ENCODE measurements at places on chromosomes 13 and 19. TPM values are rescaled to one million over a fixed set of nuclear protein-coding genes. Genes with fewer than 3 reads are reported as not detected.

The CCL25 gene
- not detected for total RNA-seq

The KIR2DL1 gene
- total RNA-seq, result not detected

DNA sequence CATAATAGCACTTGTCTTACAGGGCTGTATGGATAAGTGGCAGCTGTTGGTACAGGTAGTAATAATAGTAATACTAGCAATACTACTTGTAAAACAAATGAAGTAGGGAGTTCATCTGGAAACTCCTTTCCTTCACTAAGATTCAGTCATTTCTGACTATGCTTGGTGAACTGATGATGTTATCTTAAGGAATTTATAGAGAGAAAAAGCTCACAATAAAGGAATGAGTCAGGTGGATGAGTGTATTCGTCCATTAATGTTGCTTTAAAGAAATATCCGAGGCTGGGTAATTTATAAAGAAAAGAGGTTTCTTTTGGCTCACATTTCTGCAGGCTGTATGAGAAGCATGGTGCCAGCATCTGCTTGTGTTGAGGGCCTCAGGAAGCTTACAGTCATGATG lies 477.3 kb downstream of the KLF12 start:
- peak; percentile 58 for ATAC-seq

DNA sequence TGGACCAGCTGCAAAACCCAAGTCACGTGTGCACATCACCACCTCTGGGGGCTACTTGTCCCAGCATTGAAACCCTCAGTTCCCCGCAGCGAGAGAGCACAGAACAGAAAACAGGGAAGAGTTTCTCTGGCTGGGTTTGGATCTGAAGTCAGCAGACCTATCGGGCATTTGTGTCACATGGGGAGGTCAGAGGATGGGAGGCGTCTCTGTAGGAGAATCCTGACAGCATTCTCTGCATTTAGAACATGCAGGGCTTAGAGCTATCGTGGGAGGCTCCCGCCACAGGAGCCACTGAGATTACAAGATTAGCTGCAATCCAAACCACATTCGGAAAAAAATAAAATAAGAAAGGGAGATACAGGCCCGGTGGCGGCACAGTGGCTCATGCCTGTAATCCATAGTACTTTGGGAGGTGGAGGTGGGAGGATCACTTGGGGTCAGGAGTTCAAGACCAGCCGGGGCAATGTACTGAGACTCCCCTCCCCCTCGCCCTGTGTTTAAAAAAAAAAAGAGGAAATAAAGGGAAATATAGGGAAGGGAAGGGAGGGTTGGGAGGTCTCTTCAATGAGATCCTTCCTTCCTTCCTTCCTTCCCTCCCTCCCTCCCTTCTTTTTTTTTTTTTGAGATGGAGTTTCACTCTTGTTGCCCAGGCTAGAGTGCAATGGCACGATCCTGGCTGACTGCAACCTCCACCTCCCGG lies 2.9 kb upstream of the TLE6 start:
- no peak for ATAC-seq

DNA sequence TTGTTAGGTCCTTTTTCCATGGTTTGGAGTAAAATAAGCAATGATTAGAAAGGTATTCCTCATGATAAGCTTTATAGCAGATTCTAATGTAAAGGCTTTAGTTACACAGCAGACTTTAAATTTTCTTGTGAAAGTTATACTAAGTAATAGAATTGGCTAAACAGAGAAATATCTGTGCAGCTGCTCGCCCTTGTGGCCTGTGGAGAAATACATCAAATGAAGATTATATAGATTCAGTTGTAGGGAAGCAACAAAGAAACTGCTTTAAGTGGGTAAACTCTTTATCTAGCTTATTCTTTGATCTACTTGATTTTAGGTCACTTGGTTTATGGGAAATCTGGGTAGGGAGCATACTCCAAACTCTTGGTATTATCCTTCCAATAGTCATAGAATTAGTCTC lies 1269.7 kb upstream of the SPRY2 start:
- no peak for ATAC-seq

- peak; percentile 38 for ATAC-seq
Observed at GRCh38 chr13:101875717-101876393, 423.4 kb downstream of the ITGBL1 start.

The GARRE1 gene
- 10.2 TPM for total RNA-seq

DNA sequence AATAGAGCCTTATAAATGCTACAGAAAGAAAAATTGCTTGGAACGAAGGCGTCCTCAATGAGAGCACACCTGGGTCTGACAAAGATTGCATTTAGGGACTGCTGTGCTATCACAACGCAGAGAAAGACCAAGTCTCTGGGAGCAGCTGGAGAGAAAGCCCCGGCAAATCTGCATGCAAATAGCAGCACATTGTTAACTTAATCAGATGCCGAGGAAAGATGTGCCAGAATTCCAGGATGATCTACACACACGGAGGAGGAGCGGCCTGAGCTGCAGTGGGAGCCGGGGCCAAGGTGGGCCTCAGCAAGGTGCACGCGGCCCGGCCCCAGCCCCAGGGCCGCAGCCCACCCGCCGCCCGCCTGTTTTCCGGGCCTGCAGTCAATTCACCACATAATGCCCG lies 1.4 kb downstream of the ZNF536 start:
- ATAC-seq, result no peak

DNA sequence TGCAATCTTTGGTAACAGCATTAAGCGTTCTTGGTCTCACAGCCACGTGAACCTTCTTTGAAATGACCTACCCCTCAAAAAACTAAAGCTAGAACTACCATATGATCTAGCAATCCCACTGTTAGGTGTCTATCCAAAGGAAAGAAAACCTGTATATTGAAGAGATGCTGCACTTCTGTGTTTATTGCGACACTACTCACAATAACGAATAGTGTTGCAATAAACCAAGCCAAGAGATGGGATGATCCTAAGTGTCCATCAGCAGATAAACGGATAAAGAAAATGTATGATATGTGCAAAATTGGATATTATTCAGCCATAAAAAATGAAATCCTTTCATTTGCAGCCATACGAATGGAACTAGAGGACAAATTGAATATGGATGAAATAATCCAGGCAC lies 637.9 kb downstream of the EFNB2 start:
- no peak for ATAC-seq

The NCAN gene
- total RNA-seq, result not detected

DNA sequence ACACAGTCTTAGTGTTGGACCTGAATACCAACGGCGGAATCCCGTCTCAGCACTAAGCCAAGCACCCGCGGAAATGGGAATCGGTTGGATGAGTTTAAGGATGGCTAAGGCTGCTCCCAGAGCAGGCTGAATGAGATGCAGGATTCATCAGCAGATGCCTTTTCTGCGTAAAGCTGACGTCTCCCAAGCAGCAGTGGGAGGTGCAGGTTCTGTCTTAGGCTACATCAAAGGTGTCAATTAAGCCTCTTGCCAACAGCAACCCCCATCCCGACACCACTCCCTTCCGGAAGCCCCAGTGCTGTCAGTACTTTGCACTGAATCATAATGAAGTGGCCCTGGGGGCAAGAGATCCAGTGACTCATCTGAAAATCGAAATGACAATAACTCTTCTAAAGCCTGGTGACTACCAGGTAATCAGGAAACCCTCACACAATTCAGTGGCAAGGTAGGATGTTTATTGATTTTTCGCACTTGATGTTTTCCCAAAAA lies 275.6 kb downstream of the DCLK1 start:
- peak; percentile 81 for ATAC-seq

The SIGLEC8 gene
- total RNA-seq, result not detected

GRCh38 chr19:28235606-28236125 lies 977.3 kb downstream of the UQCRFS1 start:
- no peak for ATAC-seq

The PDE4A gene
- 0.92 TPM for total RNA-seq

DNA sequence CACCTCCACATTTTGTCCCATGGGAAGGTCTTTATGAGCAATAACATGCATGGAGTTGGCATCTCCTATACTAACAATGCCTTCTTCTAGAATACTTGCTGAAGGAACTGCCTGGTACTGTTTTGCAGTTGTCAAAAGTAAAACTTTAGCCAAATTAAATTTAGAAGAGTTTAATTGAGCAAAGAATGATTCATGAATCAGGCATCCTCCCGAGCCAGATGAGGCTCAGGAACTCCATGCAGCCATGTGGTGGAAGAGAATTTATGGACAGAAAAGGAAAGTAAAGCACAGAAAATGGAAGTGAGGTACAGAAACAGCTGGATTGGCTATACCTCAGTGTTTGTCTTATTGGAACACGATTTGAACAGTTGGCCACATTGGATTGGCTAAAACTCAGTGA lies 1081.9 kb downstream of the SLITRK1 start:
- no peak for ATAC-seq

DNA sequence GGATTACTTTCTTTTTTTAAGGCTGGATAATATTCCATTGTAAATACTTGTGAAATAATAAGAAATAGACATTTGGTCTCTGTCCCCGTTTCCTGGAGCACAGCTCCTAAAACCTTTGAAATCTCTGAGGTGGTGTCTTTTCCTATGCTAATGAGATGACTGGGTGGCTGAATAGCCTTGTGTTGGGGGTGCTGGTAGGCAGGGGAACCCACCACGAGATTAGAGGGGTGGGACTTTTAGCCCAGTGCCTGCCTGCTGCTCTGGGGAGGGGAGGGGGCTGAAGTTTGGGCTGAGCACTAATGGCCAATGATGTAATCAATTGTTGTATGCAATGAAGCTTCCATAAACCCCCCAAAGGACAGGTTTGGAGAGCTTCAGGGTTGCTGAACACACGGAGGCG lies 175.7 kb downstream of the FGF9 start:
- no peak for ATAC-seq

The ZNF677 gene
- total RNA-seq, result 2.2 TPM

- ATAC-seq, result no peak
Observed at GRCh38 chr19:56098731-56099568, 22.1 kb downstream of the ZNF787 start.

The TNFSF13B gene
- total RNA-seq, result 2.0 TPM

DNA sequence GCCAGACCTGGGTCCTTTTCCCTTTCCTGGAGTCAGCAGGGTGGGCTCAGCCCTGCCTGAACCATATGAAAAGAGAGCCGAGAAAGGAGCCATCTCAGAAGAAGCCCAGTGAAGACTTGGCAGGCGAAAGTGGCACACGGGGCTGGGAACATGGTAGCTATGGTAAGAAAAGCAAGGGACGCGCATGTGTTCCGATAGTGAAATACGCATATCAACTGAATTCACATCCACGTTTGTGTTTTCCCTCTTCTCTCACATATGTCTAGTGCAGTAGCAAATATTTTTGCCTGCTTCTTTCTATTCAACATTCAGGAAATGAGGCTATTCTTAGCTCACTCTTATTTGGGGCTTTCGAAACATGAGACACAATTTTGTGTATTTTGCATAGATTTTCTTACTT lies 54.1 kb upstream of the PEG3 start:
- no peak for ATAC-seq

DNA sequence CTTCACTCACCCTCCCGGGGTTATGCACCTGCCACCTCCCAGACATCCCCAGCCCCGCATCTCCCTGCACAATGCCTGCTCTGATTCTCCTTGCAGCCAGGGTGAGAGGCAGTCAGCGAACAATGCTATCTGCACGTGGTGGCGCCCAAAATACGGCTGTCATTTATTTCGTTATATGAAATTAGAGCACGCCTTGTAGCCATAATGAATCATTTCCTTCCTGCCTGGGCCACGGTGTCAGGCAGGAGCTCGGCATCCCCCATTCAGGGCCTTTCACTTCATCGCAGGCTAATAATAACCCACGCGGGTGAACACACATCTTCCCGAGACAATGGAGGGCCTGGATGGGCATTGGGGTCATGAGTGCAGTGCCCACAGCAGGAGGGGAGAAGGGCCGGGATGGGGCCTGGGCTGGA lies 143.8 kb upstream of the ZNF507 start:
- no peak for ATAC-seq

DNA sequence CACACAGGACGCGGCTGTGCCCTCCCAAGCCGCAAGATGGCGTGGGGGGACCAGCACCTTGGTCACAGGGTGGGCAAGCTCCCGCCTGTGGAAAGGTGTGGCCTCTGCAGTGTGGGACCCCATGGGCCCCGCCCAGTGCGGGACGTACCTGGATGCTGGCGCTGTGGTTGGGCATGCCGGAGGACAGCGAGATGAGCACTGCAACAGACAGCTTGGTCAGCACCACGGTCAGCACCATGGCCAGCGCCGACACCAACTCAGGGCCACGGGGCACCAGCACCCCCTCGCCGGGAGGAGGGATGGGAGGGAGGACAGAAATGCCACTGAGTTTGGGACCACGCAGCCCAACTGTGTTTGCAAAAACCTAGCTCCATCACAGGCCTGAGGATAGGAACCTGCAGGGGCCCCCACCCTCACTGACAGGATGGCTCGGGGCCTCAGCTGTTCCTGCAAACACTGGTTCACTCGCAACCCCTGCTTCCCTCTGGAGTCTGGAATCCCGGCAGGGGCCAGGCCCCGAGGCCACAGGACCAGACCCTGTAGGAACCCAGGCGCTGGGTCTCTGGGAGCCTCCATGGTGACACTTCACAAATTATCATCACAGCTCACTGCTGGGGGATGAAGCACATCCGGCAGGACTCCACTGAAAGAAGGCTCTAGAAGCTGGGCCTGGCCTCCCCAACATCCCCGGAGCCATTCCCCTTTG lies 27.1 kb downstream of the IZUMO4 start:
- no peak for ATAC-seq

GRCh38 chr13:100707818-100708740 lies 33.5 kb upstream of the TMTC4 start:
- ATAC-seq, result no peak

- ATAC-seq, result no peak
Observed at GRCh38 chr13:100986571-100986970, 312.0 kb upstream of the TMTC4 start.

The MCEMP1 gene
- total RNA-seq, result 0.24 TPM

The GPR108 gene
- total RNA-seq, result 65.9 TPM

GRCh38 chr19:42154471-42155323 lies 22.5 kb upstream of the POU2F2 start:
- ATAC-seq, result no peak

The TMEM221 gene
- total RNA-seq, result not detected

DNA sequence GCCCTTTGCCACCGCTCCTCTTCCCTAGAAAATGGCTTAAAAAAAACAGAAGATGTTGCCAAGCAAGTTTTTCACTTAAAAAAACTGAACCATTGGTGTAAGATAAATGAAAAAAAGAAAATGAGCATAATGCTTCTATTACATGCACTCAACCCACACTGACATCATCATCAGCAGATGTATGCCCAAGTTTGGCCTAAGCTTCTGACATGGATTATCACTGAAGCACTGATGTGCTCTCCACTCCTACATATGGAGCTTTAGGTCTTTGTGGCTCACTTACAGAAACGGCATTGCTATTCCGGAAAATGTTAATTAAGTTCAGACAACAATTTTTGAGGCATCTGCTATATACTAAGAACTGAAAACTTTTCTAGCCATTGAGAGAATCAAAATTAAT lies 8.0 kb downstream of the RXFP2 start:
- no peak for ATAC-seq

The DPF1 gene
- total RNA-seq, result 0.16 TPM

The ZNF99 gene
- not detected for total RNA-seq

DNA sequence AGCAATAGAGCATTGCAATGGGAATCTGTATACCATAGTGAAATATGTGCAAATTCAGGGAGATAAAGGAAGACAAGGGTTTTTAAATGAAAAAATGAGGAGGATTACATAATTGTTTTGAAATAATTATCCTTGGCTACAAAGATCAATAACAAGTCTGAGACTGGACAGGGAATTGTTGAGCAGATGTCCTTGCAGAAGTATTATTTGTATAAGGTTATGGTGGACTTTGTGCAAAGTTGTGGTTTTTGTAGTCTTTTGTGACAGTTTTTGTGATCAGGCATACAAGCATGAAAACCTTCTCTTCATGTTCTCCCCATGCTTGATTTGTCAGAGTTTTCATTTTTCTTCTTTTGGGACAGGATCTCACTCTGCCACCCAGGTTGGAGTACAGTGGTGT lies 25.3 kb upstream of the ZNF780A start:
- ATAC-seq, result no peak

The LRRC25 gene
- 0.48 TPM for total RNA-seq
